ENCODE measurements at places on chromosomes 6 and 20. TPM values are rescaled to one million over a fixed set of nuclear protein-coding genes. Genes with fewer than 3 reads are reported as not detected.

Gene RAET1E
- total RNA-seq: 0.45 TPM

Gene CST9L
- not detected for total RNA-seq

Gene PTPN1
- 37.4 TPM for total RNA-seq

Gene C6orf15
- total RNA-seq: not detected

All from right cardiac atrium (tissue), 5 donors.